ENCODE measurements at places on chromosomes 5 and 9. TPM values are rescaled to one million over a fixed set of nuclear protein-coding genes. Genes with fewer than 3 reads are reported as not detected.

The MUSK gene
- total RNA-seq, result not detected

The IL5 gene
- total RNA-seq, result not detected

The NKD2 gene
- total RNA-seq, result not detected

The CAVIN4 gene
- 0.44 TPM for total RNA-seq

The FTMT gene
- not detected for total RNA-seq

The CCDC187 gene
- not detected for total RNA-seq

The PGM5 gene
- total RNA-seq, result 12.2 TPM

The DPYSL3 gene
- total RNA-seq, result 31.3 TPM

The NIM1K gene
- 0.17 TPM for total RNA-seq

The AQP3 gene
- total RNA-seq, result 2.1 TPM

All from subcutaneous adipose tissue (tissue), 4 donors.